ENCODE measurements at places on chromosomes 7 and 10. TPM values are rescaled to one million over a fixed set of nuclear protein-coding genes. Genes with fewer than 3 reads are reported as not detected.

Gene AKR1C8
- 8.5 TPM for total RNA-seq

Gene SLC39A12
- total RNA-seq = not detected

Gene ENO4
- total RNA-seq = not detected

Gene C10orf143
- 9.2 TPM for total RNA-seq

Data from CD4-positive, alpha-beta memory T cell (primary cell).